Pancreas (tissue), 10 donors: ENCODE measurements at places on chromosomes 3 and 15.

DNA sequence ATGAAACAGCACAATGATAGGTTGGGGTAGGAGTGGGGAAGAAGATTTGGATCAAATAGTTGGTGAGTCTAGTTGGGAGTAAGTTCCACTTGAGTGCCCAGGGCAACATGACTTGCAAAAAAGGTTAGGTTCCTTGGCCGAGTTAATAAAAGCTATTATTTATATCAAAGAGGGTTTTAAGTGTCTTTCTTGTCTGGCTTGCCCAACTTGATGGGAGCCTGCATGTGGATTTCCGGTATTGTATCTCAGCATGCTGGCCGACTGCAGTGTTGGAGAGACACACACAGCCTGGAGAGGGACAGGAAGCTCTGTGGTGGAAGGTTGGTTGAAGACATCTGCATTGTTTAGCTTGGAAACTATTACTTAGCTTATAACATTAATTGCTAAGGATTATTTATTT is 449.5 kb upstream of the TBL1XR1 start:
- no peaks in the 10 kb centered on the region for H3K4me1 ChIP-seq
- DNase-seq: no peak
- no peaks in the 10 kb centered on the region for H3K27me3 ChIP-seq
- no peak overlapping the region for H3K4me3 ChIP-seq

GRCh38 chr3:175716446-175716845 is 857.3 kb downstream of the NAALADL2 start:
- no peak overlapping the region for H3K4me3 ChIP-seq
- H3K4me1 ChIP-seq: no peaks in the 10 kb centered on the region
- H3K27ac ChIP-seq: no peak overlapping the region
- no peak for DNase-seq

DNA sequence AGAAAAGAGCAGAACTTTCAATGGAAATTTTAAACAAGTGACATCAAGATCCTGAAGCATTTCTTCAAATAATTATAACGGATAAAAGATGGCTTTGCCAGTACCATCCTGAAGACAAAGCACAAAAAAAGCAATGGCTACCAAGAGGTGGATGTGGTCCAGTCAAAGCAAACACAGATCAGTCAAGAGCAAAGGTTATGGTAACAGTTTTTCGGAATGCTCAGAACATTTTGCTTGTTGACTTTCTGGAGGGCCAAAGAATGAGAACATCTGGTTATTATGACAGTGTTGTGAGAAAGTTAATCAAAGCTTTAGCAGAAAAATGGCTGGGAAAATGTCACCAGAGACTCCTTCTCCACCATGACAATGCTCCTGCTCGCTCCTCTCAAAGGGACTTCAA is 31.5 kb downstream of the FEM1B start:
- no peak overlapping the region for H3K27ac ChIP-seq
- no peak overlapping the region for H3K4me3 ChIP-seq
- DNase-seq: no peak

DNA sequence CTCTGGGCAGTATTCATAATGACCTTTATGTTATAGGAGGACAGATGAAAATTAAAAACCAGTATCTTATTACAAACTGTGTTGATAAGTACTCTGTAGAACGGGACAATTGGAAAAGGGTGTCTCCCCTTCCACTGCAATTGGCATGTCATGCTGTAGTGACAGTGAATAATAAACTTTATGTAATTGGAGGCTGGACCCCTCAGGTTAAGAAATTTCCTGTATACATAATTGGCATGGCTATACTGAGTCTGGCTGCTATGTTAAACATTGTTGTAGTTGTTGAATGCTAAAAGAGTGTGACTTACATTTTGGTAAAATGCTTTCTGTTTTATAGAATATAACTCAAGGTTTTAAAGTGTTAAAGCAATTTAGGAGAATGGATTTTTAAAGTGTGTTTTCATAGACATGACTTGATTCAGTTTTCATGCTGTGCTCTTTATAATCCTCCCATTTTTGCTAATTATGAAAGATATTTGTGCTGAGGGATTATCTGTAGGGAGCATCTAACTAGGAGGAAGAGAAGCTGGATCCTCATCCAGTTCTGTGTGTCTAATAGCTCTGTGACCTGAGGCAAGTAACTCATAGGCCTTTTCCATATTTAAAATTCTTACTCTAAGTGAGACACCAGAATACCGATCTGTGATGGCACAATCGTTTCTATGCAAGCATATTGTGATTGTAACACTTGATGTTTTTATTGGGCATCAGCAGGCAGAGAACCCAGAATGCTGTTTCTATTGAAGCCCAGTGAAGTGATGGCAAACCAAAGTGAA is 13.0 kb downstream of the KBTBD12 start:
- H3K27me3 ChIP-seq: no peaks in the 10 kb centered on the region
- H3K4me1 ChIP-seq: no peaks in the 10 kb centered on the region
- H3K36me3 ChIP-seq: no peaks in the 10 kb centered on the region
- H3K27ac ChIP-seq: no peak overlapping the region
- no peak overlapping the region for H3K4me3 ChIP-seq

DNA sequence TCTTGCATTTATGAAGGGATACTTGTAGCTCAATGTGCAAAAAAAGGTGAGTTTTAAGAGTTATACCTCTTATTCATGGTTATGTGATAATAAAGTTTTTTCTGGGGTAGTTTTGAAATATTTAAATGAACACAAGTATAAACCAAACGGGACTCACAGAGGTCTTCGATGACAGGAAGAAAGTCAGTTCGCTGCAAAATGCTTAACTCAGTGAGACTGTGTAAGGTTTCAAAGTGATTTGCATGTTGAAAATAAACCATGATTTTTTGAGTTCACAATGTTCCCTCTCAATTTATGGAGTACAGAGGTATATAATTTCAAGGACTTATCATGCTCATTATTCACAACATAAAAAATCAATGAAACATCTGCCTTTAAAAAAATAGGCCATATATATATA is 36.3 kb upstream of the MYH15 start:
- H3K4me1 ChIP-seq: no peaks in the 10 kb centered on the region
- no peaks in the 10 kb centered on the region for H3K36me3 ChIP-seq
- no peak overlapping the region for H3K27ac ChIP-seq
- no peak for DNase-seq
- H3K4me3 ChIP-seq: no peak overlapping the region
